Muscle of back (tissue), 13 donors: ENCODE measurements at places on chromosomes 6 and 20.

GRCh38 chr6:39335780-39336545, 13.5 kb upstream of the KCNK16 start:
- no peak for DNase-seq

GRCh38 chr6:31096656-31097055, 15.7 kb downstream of the C6orf15 start:
- no peak for DNase-seq

- no peak for DNase-seq
Measured at GRCh38 chr6:118751072-118751471, 99.7 kb upstream of the CEP85L start.

DNA sequence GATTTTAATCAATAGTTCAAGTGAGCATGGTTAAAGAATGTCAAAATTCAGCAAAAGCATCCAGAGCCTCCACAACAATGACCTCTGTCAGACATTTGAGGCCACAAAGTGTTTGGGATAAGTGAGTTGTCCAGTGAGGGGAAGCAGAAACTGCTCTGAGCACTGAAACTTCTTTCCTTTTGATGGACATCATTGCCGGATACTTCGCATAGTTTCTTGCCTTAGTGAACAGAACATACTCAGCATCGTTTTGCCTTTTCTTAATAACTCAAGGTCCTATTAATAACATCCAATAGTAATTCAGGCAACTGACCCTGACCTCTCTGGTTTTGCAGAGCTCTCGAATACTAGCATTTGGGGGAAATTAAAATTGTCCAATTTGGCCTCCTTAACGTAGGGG, 78.6 kb downstream of the EDN3 start:
- DNase-seq = no peak

- no peak for DNase-seq
Measured at GRCh38 chr6:3545156-3545555, 88.3 kb upstream of the SLC22A23 start.
